ENCODE measurements at places on chromosomes 7 and 10. TPM values are rescaled to one million over a fixed set of nuclear protein-coding genes. Genes with fewer than 3 reads are reported as not detected.

Gene TPK1
- 12.7 TPM for total RNA-seq

Gene GSTO2
- total RNA-seq = 47.0 TPM

Gene MOSPD3
- total RNA-seq = 18.0 TPM

Gene GPR15LG
- total RNA-seq = 29.2 TPM

Gene UPK3B
- 111 TPM for total RNA-seq

Gene TMEM176B
- 32.7 TPM for total RNA-seq

Gene PPIA
- 1,153 TPM for total RNA-seq

Gene KDM7A
- total RNA-seq = 17.7 TPM

Gene KCND2
- 4.9 TPM for total RNA-seq

Gene PON1
- total RNA-seq = not detected

Gene SPOCK2
- total RNA-seq = 7.4 TPM

Gene GPR85
- 2.8 TPM for total RNA-seq

Gene CLRN3
- not detected for total RNA-seq

Gene IGF2BP3
- total RNA-seq = 0.78 TPM

Gene SAP25
- 2.8 TPM for total RNA-seq

Gene NEURL1
- 1.2 TPM for total RNA-seq

Gene LIPN
- total RNA-seq = not detected

Gene PHTF2
- 22.0 TPM for total RNA-seq

Gene EFCAB10
- not detected for total RNA-seq

Gene ATE1
- 36.0 TPM for total RNA-seq

Gene SPDYE6
- total RNA-seq = not detected

Gene GRID1
- total RNA-seq = 2.7 TPM

Gene VGF
- total RNA-seq = not detected

Gene BEND7
- total RNA-seq = 22.5 TPM

Gene MSANTD7
- total RNA-seq = 14.4 TPM

Gene MEPCE
- 33.7 TPM for total RNA-seq

Gene WASHC2A
- 37.8 TPM for total RNA-seq

Gene CDC14C
- total RNA-seq = not detected

Gene CRHR2
- total RNA-seq = 0.34 TPM

Gene GPR26
- total RNA-seq = not detected

Gene MUC12
- 2.1 TPM for total RNA-seq

Gene ANKRD30A
- total RNA-seq = not detected

Gene ITPRID1
- not detected for total RNA-seq

Gene SLC26A5
- 6.2 TPM for total RNA-seq

Gene FAM25C
- total RNA-seq = not detected

Gene SPDYE9
- total RNA-seq = not detected

Gene SDK1
- 27.3 TPM for total RNA-seq

Gene ACSM6
- total RNA-seq = 1.8 TPM

Gene TRIM50
- total RNA-seq = not detected

Gene PTPN20
- total RNA-seq = 2.5 TPM

Gene DYDC2
- not detected for total RNA-seq

Gene ARPC1B
- total RNA-seq = 94.0 TPM

Gene LRRC61
- total RNA-seq = 14.1 TPM

Gene MTPN
- 93.8 TPM for total RNA-seq

Gene BMI1
- 51.4 TPM for total RNA-seq

Gene SSMEM1
- not detected for total RNA-seq

Gene NAPEPLD
- total RNA-seq = 14.7 TPM

Gene EBLN1
- total RNA-seq = not detected

Gene TMEM26
- total RNA-seq = 4.1 TPM

Gene TEX36
- not detected for total RNA-seq
